H9 (cell line): ENCODE measurements at places on chromosomes 5 and 9.
A peak's percentile ranks its signal among the peaks of the same experiment; 100 is the strongest.

- H3K27me3 ChIP-seq: no peaks in the 10 kb centered on the region
- H3K4me1 ChIP-seq: no peaks in the 10 kb centered on the region
- H3K27ac ChIP-seq: no peak overlapping the region
- peaks cover 19% of the 10 kb centered on the region for H3K36me3 ChIP-seq
- DNase-seq: no peak
Observed at GRCh38 chr5:1039210-1039548, 30.6 kb downstream of the NKD2 start.

DNA sequence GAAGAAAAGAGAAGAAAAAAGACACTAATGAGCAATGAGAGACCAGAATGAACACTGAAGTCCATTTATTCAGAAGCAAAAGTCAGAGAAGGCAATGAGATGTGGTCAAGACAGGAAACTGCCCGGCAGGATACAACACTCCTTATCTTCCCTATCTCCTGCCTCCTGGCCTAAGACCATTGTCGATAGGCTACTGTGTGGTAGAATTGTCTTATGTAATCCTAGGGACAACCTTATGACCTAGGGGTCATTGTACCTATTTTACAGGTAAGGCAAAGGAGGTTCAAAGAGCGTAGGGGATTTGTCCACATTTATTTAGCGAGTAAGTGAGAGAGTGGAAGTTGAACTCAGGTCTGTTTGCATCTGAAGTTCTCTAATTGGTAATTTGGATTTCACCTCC is 63.0 kb upstream of the PTPN3 start:
- H3K4me1 ChIP-seq: peaks cover 8% of the 10 kb centered on the region; the same call in 1 of the 2 replicates
- H3K36me3 ChIP-seq: no peaks in the 10 kb centered on the region
- no peaks in the 10 kb centered on the region for H3K27me3 ChIP-seq
- H3K4me3 ChIP-seq: no peak overlapping the region

GRCh38 chr9:87648606-87649005 is 77.3 kb upstream of the CTSL start:
- H3K27me3 ChIP-seq: no peaks in the 10 kb centered on the region
- no peak overlapping the region for H3K27ac ChIP-seq
- DNase-seq: peak; percentile 15

DNA sequence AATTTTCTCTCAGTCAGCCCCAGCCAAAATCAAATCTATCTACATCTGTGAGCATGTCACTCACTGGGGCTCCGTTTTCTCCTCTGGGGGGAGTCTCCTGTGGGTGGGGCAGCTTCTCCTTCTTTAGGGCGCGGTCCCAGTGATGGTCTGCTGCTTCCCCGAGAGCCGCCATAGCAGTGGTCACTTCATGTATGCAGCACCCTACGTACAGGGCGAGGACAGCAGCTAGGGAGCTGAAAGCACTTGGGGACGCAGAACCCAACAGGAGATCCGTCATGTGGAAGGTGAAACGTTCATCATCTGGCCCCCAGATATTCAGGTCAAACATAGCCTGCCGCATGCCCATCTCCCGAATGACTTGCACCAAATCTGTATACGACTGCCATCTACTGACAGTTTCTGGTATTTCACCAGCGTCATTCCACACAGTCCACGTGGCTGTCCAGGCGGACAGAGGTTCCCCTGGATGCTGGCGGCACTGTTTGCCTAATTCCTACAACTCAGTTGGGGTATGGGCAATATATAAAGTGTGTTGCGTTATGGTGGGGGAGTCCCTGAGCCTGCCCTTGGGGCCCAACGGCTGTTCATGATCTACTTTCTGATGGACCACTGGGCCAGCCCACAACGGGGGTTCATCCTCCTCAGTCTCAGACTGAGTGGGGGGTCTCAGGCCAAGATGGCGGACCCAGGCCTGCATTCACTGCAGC is 795.0 kb downstream of the EFNA5 start:
- peak; percentile 79 for DNase-seq
- H3K4me1 ChIP-seq: no peaks in the 10 kb centered on the region
- H3K27ac ChIP-seq: no peak overlapping the region
- H3K4me3 ChIP-seq: no peak overlapping the region
- H3K36me3 ChIP-seq: peaks cover 21% of the 10 kb centered on the region
- no peaks in the 10 kb centered on the region for H3K27me3 ChIP-seq

- no peak overlapping the region for H3K4me3 ChIP-seq
- no peaks in the 10 kb centered on the region for H3K27me3 ChIP-seq
- no peaks in the 10 kb centered on the region for H3K4me1 ChIP-seq
- H3K36me3 ChIP-seq: no peaks in the 10 kb centered on the region
Observed at GRCh38 chr9:85610074-85610860, 131.5 kb downstream of the AGTPBP1 start.
